ENCODE measurements at places on chromosomes 4 and X.

DNA sequence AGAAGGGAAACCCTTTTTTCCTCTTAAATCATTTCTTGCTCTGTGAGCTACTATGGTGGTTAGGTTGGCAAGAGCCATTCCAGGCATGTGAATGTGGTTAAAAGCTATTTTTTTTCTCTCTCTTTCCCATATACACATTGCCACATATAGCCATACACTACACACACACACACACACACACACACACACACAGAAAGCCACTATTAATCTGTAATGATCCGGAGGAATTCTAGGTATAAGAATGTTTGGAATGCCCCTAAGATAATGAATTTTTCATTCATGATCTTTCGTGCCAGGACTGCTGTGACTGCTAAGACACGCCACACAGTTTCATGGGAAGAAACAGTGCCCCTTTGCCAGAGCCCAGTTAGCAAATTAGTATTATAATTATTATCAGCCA is 21.8 kb upstream of the TLL1 start:
- no peak for DNase-seq

DNA sequence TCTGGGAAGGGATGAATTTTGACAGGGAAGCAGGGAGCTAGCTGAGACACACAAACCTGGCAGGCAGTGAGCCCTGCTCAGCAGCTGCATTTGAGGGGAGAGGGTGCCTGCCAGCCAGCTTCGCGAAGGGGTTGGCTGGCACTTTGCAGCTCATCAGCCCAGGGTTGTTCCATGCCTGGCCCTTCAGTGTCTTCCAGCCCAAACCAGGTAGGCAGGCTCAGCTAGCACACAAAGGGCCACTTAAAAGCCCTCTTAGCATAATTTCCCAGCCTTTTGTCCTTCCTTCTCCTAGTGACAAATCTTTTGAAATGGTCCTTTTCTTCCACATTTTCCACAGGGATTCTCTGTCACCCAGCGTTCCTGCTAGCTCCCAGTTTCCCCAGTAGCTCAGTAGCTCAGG is 4.3 kb upstream of the FRMPD3 start:
- DNase-seq, result no peak

DNA sequence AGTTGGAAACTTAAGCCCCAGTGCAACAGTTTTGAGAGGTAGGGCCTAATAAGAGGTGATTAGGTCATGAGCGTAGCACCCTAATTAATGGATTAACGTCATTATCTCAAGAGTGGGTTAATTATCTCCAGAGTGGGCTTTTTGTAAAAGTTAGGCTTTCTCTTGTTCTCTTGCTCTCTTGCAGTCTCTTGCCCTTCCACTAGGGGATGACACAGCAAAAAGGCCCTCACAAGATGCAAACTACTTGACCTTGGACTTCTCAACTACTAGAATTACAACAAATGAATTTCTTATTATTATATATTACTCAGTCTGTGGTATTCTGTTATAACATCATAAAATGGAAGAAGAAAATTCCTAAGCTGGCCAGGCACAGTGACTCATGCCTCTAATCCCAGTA is 22.1 kb upstream of the NDST3 start:
- DNase-seq, result no peak

- DNase-seq, result no peak
Observed at GRCh38 chrX:48834383-48834709, 1.1 kb downstream of the PCSK1N start.

- DNase-seq, result no peak
Observed at GRCh38 chr4:24234288-24234848, 344.5 kb upstream of the PPARGC1A start.

GRCh38 chr4:86934147-86934770 is 552 bp upstream of the AFF1 start:
- no peak for DNase-seq

- no peak for DNase-seq
Observed at GRCh38 chrX:22136711-22137110, 104.6 kb downstream of the PHEX start.

- no peak for DNase-seq
Observed at GRCh38 chr4:3463556-3464348, 646 bp downstream of the DOK7 start.

- DNase-seq, result no peak
Observed at GRCh38 chr4:7491915-7492314, 57.2 kb upstream of the PSAPL1 start.

GRCh38 chr4:77800483-77801259 is 18.5 kb downstream of the CNOT6L start:
- no peak for DNase-seq

- no peak for DNase-seq
Observed at GRCh38 chr4:52949336-52949735, 87.2 kb downstream of the RASL11B start.

GRCh38 chr4:28167411-28167810 is 1306.8 kb downstream of the STIM2 start:
- DNase-seq, result no peak
